Ureter (tissue), 1 donor: ENCODE measurements at places on chromosomes 11 and 22. TPM values are rescaled to one million over a fixed set of nuclear protein-coding genes. Genes with fewer than 3 reads are reported as not detected.
A peak's percentile ranks its signal among the peaks of the same experiment; 100 is the strongest.

The CLMP gene
- total RNA-seq, result 34.4 TPM

The PAMR1 gene
- 14.7 TPM for total RNA-seq

The INS gene
- total RNA-seq, result not detected

The RASL10A gene
- 5.3 TPM for total RNA-seq

The GRIK4 gene
- 0.21 TPM for total RNA-seq

The FGF19 gene
- total RNA-seq, result not detected

The HTR3A gene
- not detected for total RNA-seq

The WNT11 gene
- total RNA-seq, result 1.7 TPM

The SLC22A25 gene
- not detected for total RNA-seq

The CSF2RB gene
- 8.6 TPM for total RNA-seq

The APOL4 gene
- total RNA-seq, result 34.4 TPM

The OSM gene
- 0.36 TPM for total RNA-seq

The OR10A5 gene
- not detected for total RNA-seq

- DNase-seq, result no peak
These were observed 759 bp downstream of the AP2A2 start for GRCh38 chr11:926341-926916.

- DNase-seq, result no peak
These were observed at the start of gene IZUMO1R for GRCh38 chr11:94303966-94304958. Gene IZUMO1R (plus strand): TSS chr11:94304580. CDS start chr11:94305637, 1,057 bp downstream.

- DNase-seq, result no peak
These were observed 1.3 kb downstream of the RAG1 start for GRCh38 chr11:36569095-36569494.

DNA sequence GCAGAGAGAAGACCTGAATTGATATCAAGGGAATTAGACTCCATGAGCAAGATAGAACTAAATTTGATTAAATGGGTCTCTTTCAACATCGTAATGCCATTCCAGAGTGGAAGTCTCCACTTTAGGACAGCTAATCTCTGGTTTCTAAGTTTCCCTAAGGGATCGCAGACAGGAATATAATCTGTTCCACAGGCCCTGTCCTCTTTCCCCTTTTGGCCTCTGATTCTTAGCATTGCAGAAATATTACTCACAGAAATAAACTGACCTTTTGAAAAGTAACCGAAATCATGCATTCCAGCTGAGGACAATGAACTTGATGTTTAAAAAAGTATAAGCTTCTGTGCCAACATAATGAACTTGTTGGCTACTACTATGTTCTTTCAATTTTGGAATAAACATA, 227.8 kb downstream of the ETS1 start:
- DNase-seq, result no peak

DNA sequence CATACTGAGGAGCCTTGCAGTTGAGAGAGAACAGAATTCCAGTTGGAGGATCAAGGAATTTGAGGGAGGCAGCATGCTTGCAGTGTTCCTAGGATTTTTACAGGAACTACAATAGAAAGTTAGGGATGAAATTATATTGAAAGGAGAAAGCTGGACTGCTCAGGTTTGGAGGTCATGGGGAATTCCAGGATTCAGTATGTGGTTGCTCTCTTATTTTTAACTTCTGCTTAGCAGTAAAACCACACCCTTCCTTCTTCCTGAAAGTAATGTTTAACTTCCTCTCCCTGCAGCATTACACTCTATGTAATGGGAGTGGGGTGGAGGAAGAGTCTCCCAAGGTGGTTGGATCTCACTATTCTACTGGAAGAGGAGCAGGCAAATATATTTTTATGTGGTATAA, 31.3 kb downstream of the CTNND1 start:
- no peak for DNase-seq

GRCh38 chr11:86740628-86741483, 59.5 kb upstream of the PRSS23 start:
- peak; percentile 76 for DNase-seq

DNA sequence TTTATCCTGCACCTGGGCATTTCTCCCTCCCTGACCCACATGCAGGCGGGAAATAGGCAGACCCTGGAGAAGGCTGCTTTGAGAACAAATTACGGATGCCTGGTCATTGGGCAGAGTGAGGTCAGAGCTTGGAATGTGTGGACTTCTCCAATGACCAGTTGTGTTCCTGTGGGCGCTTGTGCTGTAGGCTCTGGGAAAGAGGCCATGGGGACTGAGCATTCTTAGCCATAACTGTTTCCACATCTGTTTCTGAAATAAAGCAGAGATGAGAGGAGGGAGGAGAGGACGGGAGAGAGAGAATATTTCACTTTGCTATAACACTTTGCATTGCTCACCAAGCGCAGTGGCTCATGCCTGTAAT, 11.2 kb upstream of the TMEM184B start:
- DNase-seq, result no peak

GRCh38 chr11:65919573-65920371, 546 bp downstream of the DRAP1 start:
- peak; percentile 67 for DNase-seq

GRCh38 chr11:8080069-8080670, 841 bp upstream of the TUB start:
- no peak for DNase-seq

- no peak for DNase-seq
These were observed 3.6 kb upstream of the PHLDA2 start for GRCh38 chr11:2932850-2933251.

DNA sequence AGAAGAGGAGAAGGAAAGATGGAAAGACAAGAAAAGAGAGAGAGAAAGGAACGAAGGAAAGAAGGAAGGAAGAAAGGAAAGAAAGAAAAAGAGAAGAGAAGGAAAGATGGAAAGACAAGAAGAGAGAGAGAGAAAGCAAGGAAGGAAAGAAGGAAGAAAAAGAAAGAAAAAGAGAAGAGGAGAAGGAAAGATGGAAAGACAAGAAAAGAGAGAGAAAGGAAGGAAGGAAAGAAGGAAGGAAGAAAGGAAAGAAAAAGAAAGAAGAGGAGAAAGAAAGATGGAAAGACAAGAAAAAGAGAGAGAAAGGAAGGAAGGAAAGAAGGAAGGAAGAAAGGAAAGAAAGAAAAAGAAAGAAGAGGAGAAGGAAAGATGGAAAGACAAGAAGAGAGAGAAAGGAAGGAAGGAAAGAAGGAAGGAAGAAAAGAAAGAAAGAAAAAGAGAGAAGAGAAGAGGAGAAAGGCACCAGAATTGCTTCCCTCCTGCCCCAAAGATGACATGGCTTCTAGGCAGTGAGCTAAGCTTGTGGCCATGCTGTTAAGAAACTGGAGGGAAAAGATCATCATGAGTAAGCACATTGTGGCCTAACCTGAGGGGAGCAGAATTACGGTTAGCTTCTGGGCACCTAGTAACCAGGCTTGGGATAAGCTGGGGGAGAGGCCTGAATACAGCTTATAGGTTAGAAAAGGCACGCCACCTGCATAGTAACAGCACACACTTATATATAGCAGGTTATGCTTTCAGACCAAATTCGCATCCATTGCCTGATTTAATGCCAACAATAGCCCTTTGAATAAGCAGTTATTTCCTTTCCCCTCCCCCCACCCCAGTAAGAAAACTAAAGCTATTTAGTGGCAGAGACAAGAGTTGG, 2.3 kb upstream of the ST3GAL4 start:
- no peak for DNase-seq

DNA sequence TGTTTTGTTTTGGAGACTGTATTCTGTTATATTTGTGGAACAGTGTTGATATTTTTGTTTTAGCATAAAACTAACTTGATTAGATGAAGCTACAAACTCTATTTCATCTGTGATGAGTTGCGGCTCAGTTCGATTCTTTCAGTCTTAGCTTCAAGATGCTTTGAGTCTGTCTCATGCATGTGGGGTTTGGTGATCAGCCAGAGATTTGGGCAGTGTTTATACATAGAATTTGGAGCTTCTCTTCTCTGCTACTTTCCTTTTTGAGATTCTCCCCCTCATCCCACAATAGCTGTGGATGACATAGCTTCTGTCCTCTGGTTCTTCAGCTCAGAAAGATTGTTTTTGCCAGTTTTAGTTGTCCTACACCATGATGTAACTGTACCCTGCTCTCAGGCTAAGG, 90.4 kb downstream of the ARHGAP20 start:
- no peak for DNase-seq

DNA sequence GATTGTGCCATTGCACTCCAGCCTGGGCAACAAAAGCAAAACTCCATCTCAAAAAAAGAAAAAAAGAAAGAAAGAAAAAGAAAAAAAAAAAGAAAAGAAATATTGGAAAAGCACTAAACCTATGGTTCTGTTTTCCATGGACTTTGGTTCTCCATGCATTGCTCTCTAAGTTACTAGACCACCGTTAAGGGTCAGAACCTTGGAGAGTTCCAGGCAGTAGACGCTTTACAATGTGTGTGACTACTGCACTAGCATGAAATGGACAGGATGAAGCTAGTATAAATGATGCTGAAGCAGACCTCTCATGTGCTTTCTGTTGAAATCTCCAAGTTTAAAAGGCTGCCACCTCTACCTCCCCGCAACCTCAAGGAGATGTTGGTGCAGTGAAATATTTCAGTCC, 63.5 kb downstream of the SIK2 start:
- no peak for DNase-seq

GRCh38 chr11:75051043-75051442, 45.6 kb downstream of the OR2AT4 start:
- no peak for DNase-seq

DNA sequence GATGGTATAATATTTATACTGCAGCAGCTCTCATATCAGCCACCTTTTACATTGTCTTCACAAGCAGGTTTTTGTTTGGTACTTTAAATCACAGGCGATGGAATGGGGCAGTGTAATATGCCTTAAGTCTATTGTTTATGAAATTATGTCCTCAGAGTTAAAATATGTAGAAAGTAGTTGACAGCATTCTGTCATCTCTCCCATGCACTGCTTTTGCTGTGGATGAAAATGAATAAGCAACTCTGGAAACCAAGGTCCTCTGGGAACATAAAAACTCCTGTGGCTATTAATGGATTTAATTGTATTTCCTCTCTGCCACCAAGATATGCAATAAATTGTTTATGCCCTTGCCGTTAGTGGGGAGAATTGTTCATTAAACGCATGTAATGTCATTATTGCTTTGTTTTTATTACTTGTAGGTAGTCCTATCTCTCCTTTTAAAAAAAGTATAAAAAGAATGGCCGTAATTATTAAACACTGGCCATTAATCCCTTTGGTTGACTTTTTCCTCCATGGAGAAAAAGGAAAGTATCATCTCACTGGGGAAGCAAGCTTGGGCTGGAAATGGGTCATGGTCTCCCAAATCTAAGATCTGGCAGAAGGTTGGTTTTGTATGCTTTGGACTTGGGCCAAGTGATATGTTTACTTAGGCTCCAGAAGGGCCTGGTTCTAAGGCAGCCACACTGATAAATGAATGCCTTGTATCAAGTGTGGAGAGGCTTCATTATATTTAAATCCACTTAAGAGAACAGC, 13.1 kb downstream of the PACS1 start:
- no peak for DNase-seq

DNA sequence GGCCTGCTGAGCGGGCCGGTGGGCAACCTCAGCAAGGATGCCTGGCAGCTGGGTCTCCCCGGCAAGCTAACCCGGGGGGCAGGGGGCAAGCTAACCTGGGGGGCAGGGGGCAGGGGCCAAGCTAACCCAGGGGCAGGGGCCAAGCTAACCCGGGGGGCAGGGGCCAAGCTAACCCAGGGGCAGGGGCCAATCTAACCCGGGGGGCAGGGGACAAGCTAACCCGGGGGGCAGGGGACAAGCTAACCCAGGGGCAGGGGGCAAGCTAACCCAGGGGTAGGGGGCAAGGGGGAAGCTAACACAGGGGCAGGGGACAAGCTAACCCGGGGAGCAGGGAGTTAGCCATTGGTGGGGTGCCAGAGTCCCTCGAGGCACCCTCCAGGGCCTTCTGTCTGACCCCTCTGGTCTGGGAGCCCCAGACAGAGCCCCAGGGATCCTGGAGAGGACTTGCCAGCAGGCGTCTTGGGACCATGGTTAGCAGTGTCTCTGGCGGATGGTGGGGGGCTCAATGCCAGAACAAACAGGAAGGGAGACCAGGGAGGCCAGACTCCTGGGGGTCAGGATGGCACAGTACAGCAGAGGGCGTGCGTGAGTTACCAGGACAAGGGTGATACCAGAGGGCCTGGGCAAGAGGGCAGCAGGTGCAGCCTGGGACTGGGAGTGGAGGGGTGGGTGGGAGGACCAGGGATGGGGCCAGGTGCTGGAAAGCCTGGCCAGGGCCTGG, 16.1 kb downstream of the IGF2 start:
- no peak for DNase-seq

GRCh38 chr11:95426823-95427462, 195.9 kb upstream of the SESN3 start:
- DNase-seq, result no peak

DNA sequence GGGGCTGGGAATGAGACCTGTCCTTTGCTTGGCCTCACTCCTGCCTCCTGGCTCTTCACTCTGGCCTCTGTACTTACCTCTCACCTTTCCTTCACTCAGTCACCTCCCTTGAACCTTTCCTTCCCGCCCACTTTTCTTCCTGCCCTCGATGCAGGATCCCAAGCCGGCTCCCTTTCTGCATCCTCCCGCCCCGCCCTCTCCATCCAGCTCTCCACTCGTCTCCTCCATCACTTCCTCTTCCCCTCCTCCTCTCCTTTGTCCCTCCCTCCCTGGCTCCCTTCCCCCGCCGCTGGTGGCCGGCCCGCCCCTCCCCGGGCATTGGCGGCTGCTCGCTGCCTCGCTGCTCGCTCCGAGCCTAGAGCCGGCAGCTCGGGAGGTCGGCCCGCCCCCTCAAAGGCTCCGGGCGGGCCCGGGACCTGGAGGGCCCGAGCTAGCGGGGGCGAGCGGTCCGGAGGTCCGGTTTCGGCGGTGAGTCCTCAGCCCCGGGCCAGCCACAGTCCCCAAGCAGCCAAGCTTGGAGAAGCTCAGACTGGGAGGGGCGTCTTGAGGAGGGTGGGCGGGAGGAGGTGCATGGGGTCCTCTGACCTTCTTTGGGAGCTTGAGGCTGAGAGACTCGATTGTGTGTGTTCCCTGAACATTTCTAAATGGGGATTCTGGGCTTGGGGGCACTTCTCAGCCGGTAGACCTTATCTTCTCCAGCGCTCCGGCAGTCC, 13.8 kb downstream of the PHLDB1 start:
- DNase-seq, result peak; percentile 90

- DNase-seq, result no peak
These were observed 80.3 kb downstream of the BUD13 start for GRCh38 chr11:116692318-116693101.

GRCh38 chr11:113521737-113522517, 46.7 kb upstream of the DRD2 start:
- peak; percentile 15 for DNase-seq

- no peak for DNase-seq
These were observed 144.1 kb downstream of the NOX4 start for GRCh38 chr11:89347071-89347470.

DNA sequence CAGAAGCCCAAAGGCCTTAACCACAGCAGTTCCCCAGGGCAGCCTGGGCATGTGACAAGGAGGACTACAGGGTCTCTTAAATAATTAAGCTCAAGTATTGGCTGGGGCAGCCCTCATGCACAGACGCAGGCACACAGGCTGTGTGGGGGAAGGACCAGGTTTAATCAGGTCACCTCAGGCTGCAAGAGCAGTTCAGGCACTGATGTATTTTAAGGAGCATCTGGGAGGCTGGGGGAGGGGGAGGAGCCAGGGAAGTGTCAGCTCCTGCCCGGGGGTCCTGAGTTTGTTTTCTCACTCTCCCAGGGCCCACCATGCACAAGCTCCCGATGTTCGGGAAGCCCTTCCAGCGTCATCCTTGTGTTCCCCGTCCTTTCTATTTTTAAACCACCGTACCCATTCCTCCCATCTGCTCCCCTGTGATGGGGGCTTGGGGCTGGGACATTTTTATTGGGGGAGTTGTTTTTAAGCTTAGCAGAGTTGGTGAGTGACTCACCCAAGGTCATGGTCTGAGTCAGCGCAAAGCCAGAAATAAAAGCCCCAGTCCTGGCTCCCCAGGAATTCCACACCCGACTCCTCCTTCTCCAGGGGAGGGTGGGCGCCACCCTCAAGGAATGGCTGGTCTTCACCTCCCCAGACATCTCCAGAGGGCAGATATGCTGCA, 2.4 kb downstream of the CSDC2 start:
- no peak for DNase-seq
